CD4-positive, alpha-beta T cell treated with Interleukin-15 for 1 hour (primary cell): ENCODE measurements at places on chromosomes 3 and 15.

GRCh38 chr3:46416125-46416810, 9.2 kb downstream of the CCRL2 start:
- no peak for DNase-seq

DNA sequence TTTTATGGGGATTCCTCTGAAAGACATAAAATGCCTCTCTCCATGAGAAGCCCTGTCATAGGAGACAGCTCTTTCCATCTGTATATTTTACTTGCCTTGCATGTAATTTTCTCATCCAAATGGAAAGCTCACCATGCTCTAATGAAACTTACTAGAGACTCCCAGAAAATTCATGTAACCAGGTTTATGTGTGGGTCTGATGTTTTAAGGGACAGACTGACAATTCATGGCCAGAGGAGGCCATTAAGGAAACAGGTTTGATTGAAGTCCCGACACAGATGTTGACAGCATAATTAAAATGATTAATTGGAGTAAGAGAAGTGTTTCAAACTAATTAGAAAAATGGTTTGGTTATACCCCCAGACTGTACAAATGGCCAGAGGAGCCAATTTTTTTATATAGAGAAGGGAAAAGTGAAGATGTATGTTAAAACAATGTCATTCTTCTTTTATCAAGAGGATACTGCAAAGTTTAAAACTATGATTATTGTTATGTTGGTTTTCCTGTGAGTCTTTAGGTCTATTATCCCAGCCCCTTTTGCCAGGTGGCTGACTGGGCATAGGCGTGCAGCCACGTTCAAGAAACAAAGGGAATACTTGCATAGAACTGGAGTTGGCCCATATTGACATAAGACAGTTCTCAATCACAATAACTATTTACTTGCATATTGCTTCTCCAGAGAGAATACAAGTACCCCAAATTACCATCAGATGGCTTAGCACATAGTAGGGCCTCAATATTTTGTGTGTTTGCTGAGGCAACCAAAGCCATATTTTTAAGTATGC, 64.8 kb downstream of the RBMS3 start:
- no peak for DNase-seq

GRCh38 chr15:33894193-33894592, 74.1 kb upstream of the CHRM5 start:
- DNase-seq, result no peak

- DNase-seq, result no peak
Observed at GRCh38 chr3:46997453-46998091, 18.1 kb downstream of the NBEAL2 start.

- peak; percentile 72 for DNase-seq
Observed at GRCh38 chr3:59450946-59451763, 401.3 kb upstream of the CFAP20DC start.

DNA sequence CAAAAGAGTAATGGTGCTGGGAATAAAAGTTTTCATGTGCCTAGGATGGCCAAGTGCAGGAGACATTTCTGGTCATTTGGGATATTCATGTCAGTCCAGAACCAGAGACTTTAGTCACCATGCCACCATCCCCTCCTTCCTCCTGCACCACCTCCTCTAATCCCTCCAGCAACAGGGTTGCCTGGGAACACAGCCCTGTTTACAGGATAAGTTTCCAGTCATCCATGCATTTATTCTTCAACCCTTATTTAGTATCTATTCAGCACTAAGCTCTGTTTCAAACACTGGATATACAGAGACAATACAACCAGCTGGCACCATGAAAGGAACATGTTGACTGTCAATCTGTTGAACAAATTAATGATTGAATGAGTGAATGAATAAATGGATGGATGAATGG, 211.7 kb downstream of the CLSTN2 start:
- no peak for DNase-seq

DNA sequence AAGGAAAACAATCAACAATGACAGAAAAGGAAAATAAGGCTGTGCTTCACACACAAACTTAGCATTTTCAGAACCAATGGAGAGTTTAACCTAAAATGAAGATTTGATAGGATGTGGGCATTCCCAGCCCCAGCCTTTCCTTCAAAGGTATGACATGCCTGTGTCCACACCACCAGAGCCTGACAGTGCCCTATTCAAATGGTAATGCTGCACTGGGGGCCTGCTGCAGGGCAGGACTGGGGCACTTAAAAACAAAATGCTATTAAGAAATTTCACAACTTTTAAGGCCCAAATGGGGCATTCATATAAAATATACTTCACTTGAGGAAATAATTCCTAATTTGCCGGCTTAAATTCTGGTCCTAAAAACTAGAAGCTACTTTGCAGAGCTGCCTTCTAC, 30.9 kb upstream of the TKT start:
- no peak for DNase-seq

DNA sequence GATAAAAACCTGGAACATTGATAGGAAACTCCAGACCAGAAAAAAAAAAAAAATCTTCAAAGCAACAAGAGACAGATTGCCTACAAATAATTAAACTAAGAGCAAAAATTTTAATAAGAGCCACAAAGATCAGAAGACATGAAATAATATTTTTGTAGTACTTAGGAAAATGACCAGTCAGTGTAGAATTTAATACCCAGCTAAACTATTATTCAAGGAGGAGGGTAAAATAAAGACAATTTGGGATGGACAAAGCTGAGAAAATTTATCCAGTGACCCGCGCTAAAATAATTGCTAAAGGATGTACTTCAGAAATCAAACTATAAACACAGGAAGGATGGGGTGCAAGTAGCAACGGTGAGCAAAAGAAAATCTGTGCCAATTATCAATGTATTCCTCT, 133.2 kb downstream of the AQP9 start:
- DNase-seq, result no peak

DNA sequence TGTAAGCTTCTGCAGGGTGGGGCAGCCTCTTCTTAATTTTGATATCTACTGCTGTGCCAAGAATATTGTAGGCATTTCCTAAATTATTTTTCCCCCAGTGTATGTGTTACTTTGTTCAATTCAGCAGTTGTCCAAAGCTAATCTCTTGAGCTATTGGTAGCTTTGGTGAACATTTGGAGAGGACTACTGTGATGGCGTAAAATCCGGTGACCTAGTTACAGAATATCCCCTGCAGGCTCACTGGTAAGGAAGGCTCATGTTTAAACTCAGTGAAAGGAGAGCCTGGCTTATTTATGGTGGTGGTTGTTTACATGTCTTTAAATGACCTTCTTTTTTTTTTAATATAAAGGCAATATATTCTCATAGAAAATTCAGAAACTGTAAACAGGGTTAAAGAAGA, 105.6 kb downstream of the LPP start:
- no peak for DNase-seq

GRCh38 chr3:171640520-171641412, 169.5 kb downstream of the PLD1 start:
- no peak for DNase-seq

GRCh38 chr3:80187981-80188380, 420.2 kb upstream of the ROBO1 start:
- DNase-seq, result no peak

- no peak for DNase-seq
Observed at GRCh38 chr3:197249542-197249941, 48.9 kb downstream of the DLG1 start.

DNA sequence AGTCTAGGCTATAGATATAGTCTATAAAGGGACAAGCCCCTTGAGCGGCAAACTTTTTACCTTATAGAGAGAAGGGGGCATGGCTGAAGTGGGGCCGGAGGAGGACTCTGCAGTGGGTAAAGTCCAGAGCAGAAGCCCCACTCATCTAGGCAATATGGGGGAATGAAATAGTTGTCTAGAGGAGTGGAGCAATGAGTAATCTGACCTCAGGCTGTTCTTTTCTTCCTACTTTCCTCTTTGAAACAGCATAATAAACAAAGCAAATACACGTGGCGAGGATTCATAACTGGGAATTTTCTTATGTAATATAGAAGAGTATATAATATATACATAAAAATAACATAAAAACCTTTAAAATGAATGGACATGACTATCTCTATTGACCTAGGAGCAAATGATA, 546.4 kb upstream of the ZNF385D start:
- DNase-seq, result no peak

DNA sequence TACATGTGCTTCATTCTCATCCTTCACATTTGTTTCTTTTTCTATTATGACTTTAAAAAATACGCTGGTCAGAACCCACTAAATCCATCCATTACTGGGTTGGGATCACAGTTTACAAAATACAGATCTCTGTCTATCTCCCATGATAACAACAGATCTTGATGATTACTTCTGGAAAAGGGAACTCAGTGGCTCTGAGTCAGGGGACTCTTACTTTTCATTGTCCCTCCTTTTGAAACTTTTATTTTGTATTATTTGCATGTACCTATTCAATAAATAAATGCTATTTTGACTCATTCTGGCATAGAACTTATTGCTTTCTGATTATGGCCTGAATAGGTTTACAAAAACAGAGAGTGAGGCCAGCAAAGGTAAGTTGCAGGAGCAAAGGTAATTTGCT, 11.6 kb upstream of the RASGRP1 start:
- no peak for DNase-seq

DNA sequence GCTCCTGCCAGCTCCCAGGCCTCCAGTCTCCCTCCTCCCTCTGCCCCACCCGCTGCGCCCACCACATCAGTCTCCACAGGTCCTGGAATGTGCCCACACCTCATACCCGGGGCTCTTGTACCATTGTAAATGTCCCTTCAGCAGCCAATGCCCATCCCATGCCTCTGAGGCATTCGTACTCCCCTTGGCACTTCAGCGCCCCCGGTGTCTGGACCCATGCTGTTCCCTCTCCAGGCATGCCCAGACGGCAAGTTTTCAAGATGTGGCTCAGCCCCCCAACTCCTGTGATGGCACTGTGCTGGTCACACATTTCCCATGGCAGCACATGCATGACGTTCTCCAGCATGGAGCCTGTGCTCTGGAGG, 13.3 kb downstream of the PLXND1 start:
- DNase-seq, result no peak

- no peak for DNase-seq
Observed at GRCh38 chr3:155512867-155513261, 219.4 kb upstream of the STRIT1 start.

DNA sequence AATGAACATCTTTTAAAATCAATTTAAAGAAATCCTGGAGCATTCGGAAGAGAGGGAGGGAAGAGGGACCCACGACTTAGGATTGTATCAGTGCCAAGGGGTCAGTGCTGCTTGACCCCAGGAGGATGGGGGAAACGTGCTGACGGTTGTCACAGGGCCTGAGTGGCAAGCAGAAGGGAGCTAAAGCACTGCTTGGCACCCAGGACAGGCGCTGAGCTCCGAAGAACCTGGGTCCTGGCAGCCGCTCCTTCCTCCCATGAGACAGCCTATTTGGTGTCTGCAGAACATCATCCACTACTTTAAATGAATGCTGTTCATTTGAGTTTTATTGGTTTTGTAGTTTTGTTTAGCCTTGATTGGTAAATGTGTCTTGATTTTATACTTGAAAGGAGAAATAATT, 54.5 kb downstream of the RGMA start:
- DNase-seq, result no peak

GRCh38 chr15:95684693-95685115, 645.8 kb upstream of the NR2F2 start:
- no peak for DNase-seq

- no peak for DNase-seq
Observed at GRCh38 chr15:25705433-25706115, 157.6 kb downstream of the ATP10A start.

- DNase-seq, result peak; percentile 38
Observed at GRCh38 chr15:69807721-69808120, 290.0 kb downstream of the TLE3 start.

DNA sequence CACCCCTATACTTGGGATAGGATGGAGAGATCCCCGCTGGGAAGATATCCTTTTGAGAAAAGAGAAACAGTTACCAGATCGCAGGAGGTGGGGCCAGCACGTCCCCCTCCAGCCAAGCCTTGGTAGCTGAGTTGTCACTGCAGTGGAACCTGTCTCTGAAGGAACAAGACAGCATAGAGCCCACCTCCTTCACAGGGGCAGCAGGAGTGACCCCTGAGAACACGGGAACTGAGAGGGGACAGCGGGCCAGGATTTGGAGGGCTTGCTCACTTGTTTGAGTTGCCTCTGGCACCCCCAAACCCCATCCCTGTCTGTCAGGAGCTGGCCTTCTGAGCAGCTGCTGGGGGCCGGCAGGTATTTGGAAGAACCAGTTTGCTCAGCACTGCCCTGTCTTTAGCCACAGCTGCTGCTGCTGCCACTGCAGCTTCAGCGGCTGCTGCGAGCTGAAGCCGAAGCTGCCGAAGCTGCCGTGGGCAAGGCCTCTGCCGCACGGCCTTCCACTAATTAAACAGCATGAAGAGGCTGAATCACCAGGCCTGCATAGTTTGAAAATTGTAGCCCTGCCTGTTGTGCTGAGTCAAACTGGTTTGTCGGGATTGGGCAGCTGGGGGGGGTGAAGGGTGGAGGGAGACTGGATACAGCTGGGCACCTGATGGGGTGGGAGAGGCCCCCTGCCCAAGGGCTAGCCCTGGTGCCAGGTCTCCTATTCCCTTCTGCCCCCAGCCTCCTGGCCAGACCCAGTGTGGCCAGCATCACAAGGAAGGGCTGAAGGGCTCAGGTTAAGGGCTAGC, 4.0 kb downstream of the EPHB3 start:
- DNase-seq, result no peak

GRCh38 chr15:92818651-92819277, 81.4 kb upstream of the CHD2 start:
- no peak for DNase-seq

DNA sequence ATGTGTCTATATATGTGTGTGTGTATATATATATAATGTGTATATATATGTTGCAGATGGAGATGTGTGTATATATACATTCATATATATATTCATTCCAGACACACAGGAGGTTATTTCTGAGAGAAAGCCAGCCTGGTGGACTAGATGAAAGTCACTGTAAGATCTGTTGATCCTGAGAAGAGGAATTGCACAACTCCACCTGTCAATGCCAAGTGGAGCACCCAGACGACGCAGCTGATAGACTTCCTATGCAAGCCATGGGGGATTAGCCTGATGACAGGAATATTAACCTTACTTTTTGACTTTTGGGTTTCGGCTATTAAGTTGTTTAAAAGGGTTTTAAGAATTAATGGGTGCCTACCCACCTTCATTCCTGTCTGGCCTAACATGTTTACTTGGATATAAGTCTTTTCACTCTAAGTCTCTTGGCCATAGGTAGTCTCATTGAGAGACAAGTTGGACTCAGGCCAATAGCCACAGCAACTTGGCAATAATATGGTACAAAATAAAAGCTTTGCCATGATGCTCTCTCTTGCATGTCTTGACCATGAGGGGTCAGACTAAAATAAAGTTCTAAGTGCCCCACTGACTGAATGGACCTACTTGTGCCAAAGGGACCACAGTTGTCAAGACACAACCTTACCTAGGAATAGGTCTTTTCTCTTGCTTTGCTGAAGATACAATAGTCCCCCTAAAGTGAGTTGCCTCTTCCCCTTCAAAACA, 35.9 kb upstream of the GOLGA6L2 start:
- DNase-seq, result no peak

- no peak for DNase-seq
Observed at GRCh38 chr15:64909546-64909945, 2.2 kb upstream of the ANKDD1A start.

GRCh38 chr15:66356077-66356358, 467 bp downstream of the TIPIN start:
- no peak for DNase-seq

GRCh38 chr3:76646921-76647562, 392.9 kb upstream of the ROBO2 start:
- DNase-seq, result no peak

GRCh38 chr15:31472636-31473384, 146.2 kb downstream of the KLF13 start:
- peak; percentile 45 for DNase-seq

GRCh38 chr3:13016721-13017255, 56.4 kb downstream of the IQSEC1 start:
- no peak for DNase-seq
